Fibroblast of skin of right biceps (primary cell): ENCODE measurements at places on chromosomes 11 and 22.

- no peak for DNase-seq
Observed at GRCh38 chr11:2675540-2675939, 24.3 kb downstream of the KCNQ1OT1 start.

DNA sequence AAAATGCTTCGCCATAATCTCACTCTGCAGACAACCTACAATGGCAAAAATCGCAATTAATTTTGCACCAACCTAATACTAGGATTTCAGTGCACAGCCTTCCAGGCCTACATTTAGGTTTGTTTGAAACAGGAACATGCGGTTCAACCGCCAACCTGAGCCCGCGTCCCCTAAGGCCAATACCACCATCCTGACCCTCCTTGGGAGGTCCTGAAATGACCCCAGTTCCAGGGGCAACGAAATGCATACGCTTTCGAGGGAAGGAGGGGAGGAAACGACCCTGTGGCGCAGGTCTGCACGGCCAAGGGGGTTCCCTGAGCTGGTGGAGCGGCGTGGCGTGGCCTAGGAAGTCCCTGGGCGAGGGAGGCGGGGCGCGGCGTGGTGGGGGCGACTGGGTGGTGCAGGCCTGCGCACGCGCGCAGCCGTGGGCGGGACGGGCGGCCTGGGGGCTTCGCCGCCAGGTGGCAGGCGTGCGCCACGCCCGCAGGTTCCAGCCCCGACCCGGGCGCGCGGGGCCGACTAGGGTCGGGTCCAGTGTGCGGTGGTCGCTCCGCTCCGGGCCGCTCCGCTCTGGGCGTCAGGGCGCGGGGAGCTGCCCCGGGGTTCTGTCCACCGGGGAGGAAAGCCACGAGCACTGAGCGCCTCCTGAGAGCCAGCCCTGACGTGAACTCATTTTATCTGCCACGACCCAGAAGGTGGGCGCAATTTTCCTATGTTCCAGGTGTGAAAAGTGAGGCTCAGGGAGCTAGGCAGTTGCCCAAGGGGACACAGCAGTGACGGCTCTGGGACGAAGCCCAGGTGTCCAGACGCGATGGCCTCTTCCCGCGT is 94.1 kb downstream of the SWAP70 start:
- peak; percentile 77 for DNase-seq

DNA sequence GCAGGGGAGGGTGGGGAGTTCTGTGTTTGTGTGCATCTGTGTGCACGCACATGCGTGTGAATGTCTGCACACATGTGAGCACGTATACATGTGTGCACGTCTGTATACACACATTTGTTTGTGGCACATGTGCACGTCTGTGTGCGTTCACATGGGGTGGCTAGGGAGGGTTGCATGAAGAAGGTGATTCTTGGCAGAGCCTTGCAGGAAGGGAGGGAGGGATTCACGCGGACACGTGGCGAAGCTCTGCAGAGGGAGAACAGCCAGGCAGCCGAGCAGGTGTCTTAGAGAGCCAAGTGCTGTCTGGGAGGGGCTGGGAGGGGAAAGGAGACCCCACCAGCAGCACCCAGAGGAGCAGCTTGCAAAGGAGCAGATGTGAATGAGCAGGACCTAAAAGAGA is 372.1 kb downstream of the BRD1 start:
- no peak for DNase-seq

GRCh38 chr11:120896687-120897086 is 127.2 kb upstream of the TBCEL start:
- no peak for DNase-seq

- DNase-seq = no peak
Observed at GRCh38 chr11:112522536-112522935, 261.9 kb upstream of the PLET1 start.

DNA sequence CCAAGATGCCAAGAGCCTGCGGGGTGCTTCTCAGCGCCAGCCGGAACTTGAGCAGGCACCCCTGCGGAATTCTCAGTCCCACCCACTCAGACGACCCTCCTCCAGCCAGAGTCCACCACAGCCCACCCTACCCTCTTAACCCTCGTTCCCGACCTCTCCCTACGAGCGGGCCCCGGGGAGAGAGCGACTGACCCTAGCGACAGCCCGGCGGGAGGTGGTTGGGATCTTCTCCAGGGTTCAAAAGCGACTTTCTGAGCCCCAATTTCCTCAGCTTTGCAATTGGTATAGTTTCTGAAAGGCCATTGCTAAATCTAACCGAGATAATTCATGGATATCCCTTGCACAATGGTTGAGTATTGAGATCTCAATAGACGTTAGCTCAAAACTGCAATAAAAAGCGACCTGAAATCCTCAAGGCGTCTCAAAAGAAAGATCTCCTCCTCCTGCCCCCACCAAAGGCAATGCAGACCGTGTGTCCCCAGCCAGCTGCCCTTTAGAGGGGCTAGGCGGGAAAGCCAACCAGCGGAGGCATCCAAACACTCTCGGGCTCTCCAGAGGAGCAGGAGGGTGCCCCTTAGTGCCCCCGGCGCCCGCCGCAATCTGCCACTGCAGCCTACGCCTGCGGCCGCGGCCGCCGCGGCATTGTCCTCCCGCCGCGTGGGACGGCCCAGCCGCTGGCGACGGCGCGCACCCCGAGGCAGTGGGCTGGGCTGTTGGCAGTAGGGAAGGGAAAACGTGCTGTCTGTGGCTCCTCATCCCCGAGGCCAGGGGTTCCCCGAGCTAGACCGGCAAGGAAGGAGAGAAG is 1.5 kb upstream of the SLC6A5 start:
- DNase-seq = no peak

DNA sequence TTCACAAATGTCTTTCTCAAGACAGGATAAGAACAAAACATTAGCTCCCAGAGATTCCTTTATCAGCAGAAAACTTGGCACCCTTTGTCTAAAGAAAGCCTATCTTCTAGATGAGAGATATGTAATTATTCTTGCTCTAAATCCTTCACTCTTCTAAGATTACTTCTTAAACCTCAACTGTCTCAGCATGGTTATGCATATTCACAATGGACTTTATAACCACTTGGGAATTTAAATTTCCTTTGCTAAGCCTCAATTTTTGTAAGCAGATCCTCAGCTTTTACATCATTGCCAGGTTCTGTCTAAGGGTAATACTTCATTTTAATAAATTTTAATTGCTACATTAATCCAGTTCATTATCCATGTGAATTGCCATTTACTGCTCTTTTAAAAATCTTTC is 433.6 kb upstream of the DDI1 start:
- no peak for DNase-seq

DNA sequence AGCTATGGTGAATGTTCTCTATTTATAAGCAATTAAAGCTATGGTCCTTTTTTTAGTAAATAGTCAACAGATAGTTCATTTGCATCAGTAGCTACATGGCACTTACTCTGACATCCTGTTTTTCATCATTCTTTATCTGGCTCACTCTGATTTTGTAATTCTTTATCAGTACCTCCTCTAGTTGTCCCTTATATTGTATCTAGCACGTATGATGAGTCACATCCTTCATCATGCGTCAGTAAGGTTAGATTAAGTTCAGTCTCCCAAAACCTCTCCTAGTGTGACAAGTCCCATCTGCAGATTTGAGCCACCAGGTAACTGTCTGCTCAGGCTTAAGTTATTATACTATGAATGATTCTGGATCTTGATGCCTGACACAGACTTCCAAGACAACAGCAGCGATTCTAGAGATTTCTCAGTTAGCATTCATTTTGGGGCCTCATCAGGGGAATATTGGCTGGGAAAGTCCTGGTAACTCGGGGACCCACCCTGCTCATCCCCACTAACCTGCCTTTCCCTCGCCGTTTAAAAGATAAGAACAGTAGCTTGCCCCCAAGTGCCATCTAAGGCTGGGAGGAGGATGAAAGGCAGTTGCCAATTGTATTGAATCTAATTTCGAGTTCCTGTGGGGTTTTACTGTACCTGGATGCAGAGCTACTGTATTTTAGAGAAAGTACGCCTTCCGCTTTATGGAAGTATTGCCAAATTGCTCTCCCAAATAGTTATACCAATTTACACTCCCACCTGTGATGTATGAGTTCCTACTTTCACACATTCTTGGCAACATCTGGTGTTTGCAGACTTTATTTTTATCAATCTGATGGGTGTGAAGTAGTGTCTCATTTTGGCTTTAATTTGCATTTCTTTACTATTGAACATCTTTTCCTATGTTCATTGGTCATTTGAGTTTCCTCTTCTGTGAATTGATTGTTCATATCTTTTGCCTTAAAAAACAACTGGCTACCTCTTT is 55.9 kb downstream of the ZC3H12C start:
- DNase-seq = peak; percentile 76

DNA sequence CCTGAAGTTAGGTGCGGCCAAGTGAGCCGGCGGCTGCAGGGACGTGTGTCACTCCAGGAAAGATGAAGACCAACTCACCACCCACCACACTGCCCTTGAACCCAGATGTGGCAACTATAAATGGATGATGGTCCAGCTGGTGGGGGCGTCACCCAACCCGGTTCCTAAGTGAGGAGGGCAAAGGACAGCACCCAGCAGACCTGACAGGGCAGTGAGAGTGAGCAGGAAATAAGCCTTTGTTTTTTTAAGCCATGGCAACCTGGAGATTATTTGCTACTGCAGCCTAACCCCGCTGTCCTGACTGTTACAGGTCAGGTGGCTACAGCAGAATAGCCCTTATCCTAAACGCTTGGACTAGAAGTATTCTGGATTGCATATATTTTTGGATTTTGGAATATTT is 228.9 kb downstream of the CTTN start:
- no peak for DNase-seq

DNA sequence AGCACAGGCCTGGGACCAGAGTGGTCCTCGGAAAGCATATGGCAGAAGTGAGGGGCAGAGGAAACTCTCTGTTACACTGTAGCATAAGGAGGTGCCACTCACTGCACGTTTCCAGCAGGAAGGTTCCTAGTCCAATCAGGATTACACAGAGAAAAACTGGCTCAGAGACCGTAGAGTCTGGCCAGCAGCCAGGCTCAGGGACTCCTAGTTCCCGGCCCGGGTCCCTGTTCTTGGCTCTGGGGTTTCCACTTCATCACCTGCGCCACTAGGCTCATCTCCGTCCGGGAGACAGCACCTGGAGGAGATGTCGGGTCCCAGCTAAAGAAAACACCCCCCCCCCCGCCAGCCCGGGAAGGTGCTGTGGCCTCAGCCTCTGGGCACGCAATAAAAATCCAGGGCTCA is 1.1 kb downstream of the TTLL12 start:
- DNase-seq = peak; percentile 48

- DNase-seq = no peak
Observed at GRCh38 chr11:106621484-106621883, 396.8 kb downstream of the GUCY1A2 start.

DNA sequence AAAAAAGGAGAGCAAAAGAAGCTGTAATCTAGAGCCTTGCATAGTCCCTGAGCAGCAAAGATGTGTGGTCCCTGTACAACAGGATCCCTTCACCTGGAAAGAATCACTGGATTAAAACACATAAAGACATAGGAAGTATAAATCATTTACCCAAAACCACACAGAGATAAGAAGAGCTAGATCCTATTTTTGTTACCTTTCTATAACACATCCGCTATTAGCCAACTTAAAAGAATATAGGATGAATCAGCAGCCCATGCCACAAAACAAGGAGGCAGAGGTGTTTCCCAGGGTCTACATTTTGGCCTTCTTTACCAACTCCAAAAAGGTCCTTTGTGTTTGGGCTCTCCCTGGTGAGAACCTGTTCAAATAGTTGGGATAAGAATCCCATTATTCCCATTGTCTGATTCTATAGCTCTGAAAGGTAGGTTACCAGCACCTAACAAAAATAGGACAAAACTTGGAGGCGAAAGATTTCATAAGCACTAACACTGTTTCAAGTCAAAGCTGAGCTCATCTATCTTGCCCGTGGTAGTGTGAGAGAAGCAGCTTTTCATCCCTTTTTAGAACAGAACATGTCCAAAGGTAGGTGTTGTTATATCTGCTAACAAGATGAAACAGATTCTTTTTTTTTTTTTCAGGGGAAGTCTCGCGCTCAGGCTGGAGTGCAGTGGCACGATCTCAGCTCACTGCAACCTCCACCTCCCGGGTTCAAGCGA is 26.8 kb downstream of the PAK1 start:
- no peak for DNase-seq

- peak; percentile 13 for DNase-seq
Observed at GRCh38 chr11:90722552-90723190, 499.8 kb upstream of the CHORDC1 start.

DNA sequence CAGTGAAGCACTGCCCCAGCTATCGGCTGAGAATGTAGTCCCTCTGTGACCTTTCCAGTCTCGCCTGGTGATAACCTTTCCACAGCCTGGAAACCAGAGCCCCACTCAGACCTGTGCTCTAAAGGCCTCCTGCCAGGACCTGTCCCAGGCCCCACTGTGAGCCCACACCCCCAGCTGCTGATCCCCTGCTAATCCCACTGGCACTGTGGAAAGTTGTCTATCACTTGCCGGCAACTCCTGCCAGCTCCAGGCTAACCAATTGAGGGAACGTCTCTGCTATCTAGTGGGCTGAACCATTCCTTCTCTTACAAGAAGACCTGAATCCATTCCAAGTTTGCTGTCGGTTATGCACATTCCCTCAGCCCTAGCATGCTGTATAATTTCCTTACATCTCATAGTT is 328.2 kb downstream of the FAM181B start:
- no peak for DNase-seq

GRCh38 chr11:76648061-76648460 is 22.5 kb downstream of the LRRC32 start:
- no peak for DNase-seq

DNA sequence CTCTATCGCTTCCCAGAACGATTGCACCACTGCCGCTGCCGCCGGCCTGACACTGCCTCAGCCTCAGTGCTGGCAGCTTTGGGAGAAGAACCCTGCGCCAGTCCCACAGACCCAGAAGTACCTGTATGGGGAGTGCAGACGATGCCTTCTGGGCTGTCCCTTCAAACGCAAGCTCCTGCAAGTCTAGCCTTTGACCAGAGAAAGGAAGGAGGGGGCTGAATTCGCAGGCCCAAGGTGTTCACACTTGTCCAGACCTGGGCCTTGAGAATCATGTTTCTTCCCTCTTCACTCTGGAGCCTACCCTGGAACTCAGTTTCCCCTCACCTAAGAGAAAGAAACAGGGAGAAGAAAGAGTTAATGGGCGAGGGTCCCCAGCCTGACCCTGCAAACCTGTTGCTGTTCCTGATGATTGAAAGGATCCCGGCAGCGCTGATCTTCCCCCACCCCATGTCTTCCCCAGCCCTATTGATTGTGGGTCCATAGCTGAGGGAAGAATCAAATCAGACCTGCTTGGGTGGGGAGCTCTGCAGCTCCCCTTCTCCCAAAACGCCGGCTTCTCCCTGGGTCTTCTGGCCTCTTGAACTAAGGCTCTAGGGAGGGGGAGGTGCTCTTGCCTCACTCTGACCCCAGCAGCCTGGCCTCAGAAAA is 786 bp upstream of the MCAM start:
- no peak for DNase-seq

DNA sequence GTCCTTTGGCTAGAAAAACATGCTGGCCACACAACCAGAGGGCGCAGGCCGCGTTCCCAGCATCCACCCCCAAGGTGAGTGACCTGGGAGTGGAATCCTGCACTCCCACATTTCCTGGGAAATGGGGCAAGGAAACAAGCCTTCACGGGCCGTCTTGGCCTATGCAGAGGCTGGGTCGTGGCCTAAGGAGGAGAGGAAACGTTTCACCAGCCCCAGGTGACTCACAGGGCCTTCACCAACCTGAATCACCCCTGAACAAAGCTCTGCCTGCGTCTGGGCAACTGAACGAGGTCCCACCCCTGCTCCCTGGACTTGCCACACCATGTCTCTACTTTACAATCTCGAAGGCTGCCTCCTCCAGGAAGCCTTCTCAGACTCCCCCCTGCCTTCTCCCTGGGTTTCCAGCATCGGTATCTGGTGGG is 13.2 kb downstream of the MYH9 start:
- DNase-seq = peak; percentile 58

GRCh38 chr11:130670200-130670599 is 221.8 kb downstream of the ADAMTS15 start:
- no peak for DNase-seq

- no peak for DNase-seq
Observed at GRCh38 chr11:70482529-70482917, 84.2 kb downstream of the CTTN start.
